ENCODE measurements at places on chromosomes 1 and 21.

DNA sequence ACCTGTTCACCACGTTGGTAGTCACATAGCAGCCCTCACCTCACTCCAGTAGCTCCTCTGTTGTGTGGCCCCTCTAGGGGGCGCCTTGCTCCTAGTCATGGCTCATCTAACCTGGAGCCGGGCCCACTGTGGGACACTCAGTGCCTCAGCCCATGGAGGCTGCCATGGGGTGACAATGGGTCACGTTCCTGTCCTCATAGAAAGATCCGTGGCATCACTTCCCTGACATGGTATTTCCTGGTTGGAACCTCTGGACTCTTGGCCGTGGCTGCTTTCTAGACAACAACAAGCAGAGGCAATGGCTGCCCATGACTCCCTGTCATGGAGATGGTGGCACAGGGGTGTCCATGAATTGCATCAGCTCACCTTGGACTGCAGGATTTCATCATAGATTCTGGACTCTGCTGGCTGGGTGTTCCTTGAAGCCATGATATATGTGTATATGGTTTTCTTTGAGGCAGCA lies 27.5 kb upstream of the SLAMF6 start:
- DNase-seq, result no peak

DNA sequence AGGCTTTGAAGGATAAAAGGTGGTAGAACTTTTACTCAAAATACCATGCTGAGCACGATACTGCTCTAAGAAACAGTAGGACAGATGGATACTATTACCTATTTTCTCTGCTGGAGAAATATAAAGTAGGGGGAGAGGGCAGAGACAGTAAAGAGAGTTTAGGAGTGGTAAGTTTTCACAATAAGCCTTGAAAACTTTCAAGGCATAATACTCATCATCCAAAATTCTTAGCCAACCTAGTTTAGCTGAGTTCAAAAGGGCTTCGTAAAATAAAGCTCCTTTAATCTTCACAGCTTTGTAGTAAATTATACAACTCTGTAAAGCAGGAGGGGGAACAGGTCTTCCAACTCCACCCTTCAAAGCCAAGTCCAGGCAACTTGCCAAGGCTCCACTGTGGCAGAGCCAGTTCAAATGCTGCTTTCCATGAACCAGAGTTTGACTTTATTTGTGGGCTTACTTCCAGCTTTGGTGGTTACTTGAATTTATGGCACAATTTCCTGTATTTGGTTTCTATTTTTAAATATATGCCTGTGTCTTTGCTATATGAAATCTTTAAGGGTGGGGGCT lies 15.5 kb downstream of the TEX38 start:
- DNase-seq, result no peak

GRCh38 chr1:245074232-245074747 lies 80.5 kb upstream of the KIF26B start:
- DNase-seq, result no peak

GRCh38 chr21:45507888-45508508 lies 34.2 kb downstream of the SLC19A1 start:
- DNase-seq, result no peak

- DNase-seq, result no peak
Measured at GRCh38 chr21:43893536-43894205, 28.6 kb downstream of the AGPAT3 start.

- no peak for DNase-seq
Measured at GRCh38 chr21:26804895-26805609, 40.2 kb downstream of the ADAMTS1 start.

DNA sequence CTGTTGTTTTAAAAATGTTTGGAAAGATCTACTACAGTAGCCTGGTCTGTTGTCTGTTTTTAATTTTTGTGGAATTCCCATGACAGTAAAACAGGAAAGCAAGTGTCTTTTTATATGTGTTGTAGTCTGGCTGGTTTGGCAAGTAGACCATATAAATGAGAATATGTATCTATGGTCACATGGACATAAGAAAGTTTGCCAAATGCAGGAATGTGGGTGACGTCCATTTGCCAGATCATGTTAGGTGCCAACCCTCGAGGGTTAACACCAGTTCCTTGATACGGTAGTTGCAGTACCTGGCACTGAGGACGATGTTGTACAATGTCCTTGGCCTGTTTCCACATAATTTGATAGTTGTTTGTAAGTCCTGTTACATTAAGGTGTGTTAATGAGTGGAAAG lies 6.2 kb downstream of the DAP3 start:
- DNase-seq, result no peak

- DNase-seq, result no peak
Measured at GRCh38 chr1:22600817-22601605, 35.4 kb upstream of the C1QA start.

- DNase-seq, result no peak
Measured at GRCh38 chr1:202037706-202038296, 27.4 kb downstream of the ELF3 start.

DNA sequence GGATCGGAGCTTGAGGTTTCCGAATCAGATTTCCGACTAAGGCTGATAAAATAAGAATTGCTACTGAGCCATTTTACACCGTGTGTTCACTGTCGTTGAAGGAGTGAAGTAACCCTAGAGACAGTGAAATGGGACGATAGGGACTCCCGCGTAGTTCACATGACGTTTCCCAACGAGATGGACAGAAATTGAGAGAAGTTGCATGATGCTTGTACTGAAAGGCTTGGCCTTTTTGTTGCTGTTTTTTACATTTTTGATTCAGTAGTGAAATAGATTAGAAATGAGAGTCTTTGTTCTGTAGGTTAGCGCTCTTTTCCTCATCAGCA lies 1.2 kb downstream of the KHDRBS1 start:
- no peak for DNase-seq

DNA sequence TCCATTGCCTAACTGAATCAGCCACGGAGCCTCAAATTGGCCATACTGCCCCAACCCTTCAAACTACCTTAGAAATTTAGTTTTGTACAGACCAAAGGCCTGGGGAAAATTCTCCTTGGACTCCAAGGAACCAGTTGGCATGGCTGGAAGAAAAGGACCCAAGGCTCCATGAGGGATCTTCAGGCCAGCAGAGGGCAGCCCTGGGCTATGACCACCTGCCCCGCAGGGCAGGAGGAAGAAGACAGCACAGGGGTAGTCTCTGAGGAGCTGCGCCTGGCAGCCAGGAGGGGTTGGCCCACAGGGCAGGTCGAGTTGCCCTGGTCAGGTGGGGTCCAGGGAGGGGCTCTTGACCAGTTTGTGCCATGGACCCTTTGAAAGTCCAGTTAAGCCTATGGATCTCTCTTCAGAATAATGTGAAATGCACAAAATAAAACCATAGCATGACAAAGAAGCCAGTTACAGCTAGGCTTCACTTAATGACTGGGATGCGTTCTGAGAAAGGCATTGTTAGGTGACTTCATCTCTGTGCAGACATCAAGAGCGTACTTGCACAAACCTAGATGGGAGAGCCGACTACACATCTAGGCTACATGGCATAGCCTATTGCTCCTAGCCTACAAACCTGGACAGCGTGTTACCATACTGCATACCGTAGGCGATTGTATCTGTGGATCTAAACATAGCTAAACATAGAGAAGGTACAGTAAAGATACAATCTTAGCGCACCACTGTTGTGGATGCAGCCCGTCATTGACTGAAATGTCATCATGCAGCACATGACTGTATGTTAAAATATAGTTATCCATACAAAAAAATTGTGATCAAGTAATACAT lies 26.1 kb downstream of the CACNA1S start:
- peak; percentile 61 for DNase-seq

DNA sequence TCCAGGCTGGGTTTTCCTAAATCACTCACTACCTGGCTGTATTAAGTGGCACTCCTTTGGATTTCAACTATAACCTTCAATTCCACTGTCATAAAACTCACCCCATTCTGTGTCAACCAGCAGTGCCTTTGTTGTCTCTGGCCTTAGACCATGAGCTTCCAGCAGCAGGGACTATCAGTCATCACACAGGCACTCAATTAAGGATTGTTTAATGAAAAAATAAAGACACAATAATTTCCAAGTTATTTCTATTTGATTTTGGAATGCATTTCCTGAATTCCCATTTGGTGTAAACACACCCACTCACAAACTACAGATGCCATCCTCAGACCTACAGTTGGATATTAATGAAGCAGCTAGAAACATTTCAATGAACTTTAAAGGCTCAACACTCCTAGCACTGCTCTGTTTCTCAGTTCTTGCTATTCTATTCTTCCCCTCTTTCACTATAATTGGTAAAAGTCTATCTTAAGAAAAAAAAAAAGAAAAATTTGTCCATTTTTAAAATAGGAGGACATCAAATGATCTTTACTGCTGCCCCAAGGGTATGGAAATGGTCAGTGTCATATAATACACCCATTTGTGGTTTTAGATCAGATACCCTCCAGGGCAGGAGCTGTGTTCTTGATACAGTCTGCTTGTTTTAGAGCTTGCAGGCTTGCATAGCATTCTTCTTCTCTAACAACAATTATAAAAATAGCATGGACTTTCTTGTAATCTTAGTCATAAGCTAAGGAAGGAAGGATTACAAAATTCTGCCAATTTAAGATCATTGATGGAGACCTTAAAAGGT lies 156.4 kb downstream of the PTGER3 start:
- no peak for DNase-seq

GRCh38 chr21:28111151-28111619 lies 881.5 kb downstream of the LTN1 start:
- DNase-seq, result no peak

DNA sequence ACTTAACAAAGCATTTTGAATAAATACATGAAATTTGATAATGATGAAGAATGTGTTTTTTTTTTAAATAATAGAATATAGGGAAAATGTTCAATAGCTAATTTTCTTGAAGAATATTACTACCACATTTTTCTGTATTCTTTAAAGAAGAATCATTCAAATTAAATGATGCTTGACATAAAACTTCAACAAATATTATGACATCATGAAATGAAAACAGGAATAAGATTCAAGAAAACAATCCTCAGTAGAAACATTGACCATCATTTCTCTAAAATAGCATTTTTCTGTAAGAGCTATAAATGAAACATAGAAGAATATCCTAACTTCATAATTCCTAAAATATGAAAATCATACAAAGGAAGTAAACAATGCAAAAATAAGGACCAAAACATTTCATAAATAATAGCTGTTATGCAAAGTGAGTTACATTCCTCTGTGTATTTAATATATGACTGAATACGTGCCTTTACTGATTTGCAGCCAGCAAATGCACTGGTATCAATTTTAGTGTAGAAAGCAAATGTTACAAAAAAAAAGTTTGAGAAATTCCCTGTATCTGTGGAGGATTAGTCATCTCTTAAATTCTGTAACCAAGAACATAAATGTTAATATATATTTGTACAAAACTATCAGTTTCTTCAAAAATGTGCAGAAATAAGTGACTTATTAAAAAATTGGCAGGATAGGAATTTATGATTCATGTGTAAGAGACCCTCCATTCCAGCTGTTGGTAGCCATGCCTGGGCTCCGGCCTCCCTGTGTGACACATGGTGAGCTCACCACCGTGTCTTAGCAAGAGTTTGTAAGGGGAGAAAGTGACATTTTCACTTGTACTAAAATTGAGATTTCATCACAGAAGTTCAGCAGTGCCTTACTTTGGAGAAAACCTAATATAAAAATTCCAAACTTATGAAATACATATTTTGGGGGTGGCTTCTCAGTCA lies 15.0 kb upstream of the PTPN14 start:
- DNase-seq, result no peak

DNA sequence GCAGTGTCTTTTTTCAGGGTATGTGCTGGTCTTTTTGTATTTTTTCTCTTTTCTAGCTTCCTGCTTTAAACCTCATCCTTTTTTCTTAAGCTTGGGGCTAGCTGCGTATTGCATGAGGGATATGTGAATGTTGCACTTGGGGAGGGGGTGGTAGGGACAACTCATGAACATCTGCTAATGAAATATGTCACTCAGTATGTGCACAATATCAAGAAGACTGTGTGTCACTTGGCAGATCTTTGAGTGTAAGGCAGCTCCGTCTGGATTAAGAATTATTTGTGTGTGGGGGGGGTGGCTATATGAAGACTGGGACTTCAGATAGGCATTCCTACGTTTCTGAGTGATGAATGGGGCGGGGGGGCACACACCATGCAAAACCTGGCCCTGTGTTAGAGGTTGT lies 170.4 kb upstream of the CACNA1E start:
- DNase-seq, result no peak

DNA sequence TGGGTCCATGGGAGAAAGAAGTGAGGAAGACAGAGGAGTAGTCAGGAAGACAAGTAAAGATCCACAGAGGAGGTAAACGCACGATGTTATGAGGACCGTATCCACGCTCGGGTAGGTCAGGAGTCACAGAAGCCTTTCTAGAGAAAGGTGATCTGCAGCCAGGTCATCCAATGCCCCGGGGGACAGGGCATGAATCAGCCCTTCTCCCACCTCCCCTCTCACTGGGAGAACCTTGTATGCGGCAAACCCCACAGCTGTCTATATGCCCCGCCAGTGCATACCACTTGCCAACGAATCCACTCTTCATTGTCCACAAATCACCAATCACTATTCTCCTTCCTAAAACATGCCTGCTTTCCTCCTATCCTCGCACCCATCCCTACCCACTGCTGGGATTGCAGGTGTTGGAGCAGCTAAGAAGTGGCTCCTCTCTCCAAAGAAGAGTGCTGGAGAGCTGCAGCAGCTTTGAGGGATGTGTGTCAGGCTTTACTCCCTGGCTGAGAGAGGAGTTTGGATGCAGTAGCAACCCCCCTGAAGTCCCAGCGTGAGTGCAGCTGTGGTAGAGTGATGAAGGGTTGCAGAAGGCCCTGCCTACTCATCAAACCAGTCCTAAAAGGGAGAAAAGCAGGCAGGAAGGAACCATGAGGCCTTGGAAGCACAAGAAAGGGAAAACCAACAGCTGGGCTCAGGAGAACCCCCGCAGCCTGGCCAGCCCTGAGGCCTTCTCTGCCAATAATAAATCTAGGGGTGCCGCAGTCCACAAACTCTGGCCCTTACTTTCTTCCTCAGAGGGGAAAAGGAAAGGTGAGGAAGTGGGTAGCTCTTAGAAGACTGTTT lies 102.2 kb upstream of the GADD45A start:
- no peak for DNase-seq

DNA sequence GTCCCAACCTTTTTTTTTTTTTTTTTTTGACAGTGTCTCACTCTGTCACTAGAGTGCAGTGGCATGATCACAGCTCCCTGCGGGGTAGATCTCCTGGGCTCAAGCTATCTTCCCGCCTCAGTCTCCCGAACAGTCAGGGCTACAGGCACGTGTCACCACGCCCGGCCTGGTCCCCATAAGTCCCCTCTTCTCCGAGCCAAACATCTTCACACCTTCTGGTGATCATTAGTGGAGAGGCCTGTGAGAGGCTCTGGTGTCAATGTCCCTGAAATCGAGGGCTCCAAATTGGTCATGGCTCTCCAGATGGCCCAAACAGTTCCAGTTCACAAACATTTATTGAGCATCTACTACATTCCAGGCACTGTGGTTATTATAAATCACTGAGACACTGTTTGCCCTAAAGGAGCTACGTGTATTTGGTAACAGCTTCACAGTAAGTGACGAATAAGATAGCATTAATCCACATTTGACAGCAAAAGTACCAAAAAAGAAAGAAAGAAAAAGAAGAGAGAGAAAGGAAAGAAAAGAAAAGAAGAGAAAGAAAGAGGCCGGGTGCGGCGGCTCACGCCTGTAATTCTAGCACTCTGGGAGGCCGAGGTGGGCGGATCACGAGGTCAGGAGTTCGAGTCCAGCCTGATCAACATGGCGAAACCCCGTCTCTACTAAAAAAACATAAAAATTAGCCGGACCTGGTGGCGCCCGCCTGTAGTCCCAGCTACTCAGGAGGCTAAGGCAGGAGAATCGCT lies 867 bp upstream of the TIMM17A start:
- DNase-seq, result no peak
